Esophagus mucosa (tissue), 1 donor: ENCODE measurements at places on chromosomes 4 and X. TPM values are rescaled to one million over a fixed set of nuclear protein-coding genes. Genes with fewer than 3 reads are reported as not detected.

- no peak for ATAC-seq
Measured at GRCh38 chr4:114021451-114021850, 42.0 kb upstream of the ARSJ start.

DNA sequence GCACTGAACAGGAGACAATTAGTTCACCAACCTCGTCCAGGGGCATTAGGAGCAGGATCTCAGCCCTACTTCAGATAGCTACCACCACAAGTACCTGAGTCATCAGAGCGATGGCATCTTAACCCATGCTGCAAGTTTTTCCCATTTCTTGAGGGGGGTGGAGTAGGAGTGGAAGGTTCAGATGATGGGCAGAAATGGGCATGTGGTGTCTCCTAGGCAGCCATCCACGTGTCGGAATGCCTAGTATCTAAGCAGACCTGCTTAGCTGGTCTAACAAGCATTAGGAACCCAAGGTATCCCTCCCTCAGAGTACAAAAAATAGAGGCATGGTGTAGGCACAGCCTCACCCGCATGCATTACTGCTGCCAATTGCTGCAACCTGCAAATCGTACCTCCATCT is 159.1 kb upstream of the DGKK start:
- peak; percentile 76 for ATAC-seq

Gene GRIA2
- total RNA-seq: not detected

Gene CNKSR2
- not detected for total RNA-seq

DNA sequence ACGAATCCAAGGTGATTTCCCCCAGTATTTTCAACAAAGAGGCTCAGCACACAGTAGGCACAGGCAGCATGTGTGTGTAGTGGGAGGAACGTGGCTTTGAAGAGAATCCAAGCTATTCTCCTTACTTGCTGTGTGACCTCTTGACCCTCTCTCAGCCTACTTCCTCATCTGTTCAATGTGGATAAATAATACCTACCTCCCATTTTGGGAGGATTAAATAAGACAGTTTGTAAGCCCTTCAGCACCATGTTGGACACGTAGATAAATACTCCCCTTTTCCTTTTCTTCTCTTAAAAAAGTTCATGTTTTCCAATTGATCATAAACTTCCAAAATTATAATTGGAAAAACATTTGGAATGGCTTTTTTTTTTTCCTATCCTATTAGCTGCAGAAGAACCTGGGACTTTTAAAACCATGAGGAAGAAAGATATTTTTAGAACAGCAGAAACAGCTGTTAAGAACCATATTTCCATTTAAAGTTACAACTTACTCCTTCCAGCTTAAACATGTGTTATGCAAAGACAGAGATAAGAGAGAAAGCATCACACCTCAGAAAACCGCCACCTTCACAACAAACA is 56.1 kb upstream of the TMEM131L start:
- no peak for ATAC-seq

GRCh38 chrX:52262195-52262546 is 77.5 kb downstream of the MAGED4 start:
- ATAC-seq: no peak

GRCh38 chr4:26729027-26729426 is 131.6 kb upstream of the STIM2 start:
- no peak for ATAC-seq

Gene OPN1MW3
- total RNA-seq: not detected

Gene DMRTC1
- not detected for total RNA-seq

DNA sequence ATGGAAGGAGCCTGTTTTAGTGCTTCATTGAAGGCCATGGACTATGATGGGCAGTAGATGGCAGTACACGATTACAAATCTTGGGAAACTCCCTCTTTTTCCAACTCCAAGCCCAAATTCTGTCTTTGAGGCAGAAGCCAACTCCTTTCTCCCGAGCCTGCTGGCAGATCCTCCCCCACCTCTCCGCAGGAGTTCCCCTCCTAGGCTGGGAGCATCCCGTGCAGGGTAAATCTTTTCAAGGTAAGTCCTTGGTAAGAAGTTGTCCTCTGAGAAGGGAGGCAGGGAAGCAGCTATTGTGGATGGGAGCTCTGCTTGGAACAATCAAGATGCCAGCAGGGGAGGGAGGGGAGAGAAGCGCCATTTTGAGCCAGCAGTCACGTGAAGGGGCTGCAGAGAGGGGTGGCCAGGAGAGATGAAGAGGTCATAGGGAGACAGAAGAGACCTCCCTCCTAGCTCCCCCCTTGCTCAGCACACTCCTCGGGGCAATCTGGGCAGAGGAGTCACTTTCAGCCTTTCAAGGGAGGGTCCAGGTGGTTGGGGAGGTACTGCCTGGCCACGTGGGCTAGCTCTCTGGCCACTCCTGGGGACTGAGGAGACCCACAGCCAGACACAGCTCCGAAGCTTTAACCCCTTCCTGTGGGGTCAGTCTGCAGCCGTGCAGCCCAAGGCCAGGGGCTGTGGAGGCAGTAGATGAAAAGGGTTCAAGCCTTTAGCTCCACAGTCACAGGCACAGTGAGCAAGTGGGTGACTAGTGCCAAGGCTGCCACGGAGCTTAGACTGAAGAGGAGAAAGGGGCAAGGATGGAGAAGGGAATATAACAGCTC is 9.6 kb downstream of the CC2D2A start:
- peak; percentile 82 for ATAC-seq

Gene ALPK1
- 14.5 TPM for total RNA-seq

GRCh38 chrX:44935640-44936039 is 62.7 kb downstream of the KDM6A start:
- ATAC-seq: peak; percentile 99

GRCh38 chr4:138236037-138236436 is 6.1 kb downstream of the SLC7A11 start:
- ATAC-seq: peak; percentile 12

DNA sequence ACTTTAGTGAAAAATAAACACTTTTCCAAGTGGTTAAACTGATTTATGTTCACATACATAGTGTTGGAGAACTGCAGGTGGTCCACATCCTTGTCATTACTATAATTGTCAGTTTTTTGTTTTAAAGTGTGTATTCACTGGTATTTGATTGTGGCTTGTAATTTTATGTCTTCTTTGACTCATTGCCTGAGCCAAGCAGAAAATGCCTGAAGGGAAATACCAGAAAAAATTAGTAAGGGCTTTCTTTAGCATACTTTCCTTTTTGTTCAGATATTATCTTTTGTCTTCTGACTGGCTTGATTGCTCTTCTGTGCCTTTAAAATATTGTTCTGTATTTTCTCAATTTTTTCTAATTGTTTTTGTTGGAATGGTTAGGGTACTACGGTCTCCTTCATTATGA is 981.3 kb downstream of the C4orf33 start:
- no peak for ATAC-seq

Gene SLC9A7
- 6.3 TPM for total RNA-seq
